ENCODE measurements at places on chromosomes 6 and 20.

DNA sequence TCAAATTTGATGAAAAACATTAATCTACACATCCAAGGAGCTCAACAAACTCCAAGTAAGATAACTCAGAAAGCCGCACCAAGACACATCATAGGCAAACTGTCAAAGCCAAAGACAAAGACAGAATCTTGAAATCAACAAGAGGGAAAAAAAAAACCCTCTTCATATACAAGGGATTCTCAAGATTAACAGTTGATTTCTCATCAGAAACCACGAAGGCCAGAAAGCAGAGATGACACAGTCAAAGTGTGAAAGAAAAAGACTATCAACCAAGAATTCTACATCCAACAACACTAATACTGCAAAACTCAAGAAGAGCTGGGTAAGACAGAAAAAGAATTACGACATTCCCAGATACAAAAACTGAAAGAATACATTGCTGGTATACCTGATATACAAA lies 73.8 kb downstream of the CDK19 start:
- no peak for DNase-seq

GRCh38 chr20:18431206-18431605 lies 35.6 kb downstream of the DZANK1 start:
- no peak for DNase-seq

DNA sequence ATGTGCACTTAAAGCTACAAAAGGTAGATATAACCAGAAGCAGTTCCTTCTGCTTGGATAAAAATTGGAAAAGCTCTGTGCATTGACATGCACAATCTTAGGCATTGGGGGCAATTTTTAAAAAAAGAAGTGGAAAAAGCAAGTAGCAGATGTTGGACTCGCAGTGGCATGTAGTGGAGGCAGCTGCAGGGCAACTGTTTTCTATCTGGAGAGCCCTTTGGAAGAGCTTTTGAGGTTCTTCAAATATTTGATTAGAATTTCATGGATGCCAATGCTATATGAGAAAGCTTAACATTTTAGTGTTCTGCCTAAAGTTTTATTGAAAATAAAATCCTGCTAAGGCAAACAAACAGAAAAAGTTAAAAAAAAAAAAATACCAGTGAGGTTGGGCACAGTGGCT lies 388.3 kb upstream of the RNF217 start:
- DNase-seq: no peak

DNA sequence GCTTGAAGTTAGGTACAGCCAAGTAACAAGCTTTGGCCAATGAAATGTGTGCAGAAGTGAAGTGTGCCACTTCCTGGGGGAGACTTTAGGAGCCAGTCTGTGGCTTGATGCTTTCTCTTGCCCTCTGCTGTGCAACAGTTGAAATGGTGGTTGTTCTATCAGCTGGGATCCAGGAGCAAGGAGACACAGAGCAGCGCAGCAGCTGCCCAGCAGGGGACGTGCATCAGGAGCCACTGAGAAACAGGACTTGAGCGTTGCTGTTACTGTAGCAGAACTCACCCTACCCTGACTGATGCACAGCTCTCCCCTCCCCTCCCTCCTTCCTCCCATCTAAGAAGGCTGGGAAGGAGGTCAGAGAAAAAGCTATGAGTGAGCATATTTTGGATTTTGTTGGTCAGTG lies 18.9 kb upstream of the CCN5 start:
- no peak for DNase-seq

- no peak for DNase-seq
Observed at GRCh38 chr6:170003451-170004160, 252.2 kb downstream of the ERMARD start.

DNA sequence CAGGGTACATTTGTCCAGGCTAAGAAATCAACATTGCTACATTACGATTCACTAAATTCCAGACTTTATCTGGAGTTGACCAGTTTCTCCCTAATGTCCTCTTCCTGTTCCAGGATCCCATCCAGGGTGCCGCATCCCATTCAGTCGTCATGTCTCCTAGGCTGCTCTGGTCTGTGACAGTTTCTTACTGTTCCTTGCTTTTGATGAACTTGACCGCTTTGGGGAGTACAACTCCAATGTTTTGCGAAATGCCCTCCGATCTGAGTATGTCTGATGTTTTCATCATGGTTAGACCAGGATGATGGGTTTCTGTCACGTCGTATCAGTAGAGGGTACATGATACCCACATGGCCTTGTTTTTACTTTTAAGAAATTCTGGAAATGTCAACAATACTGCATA lies 62.2 kb downstream of the CTCFL start:
- no peak for DNase-seq

DNA sequence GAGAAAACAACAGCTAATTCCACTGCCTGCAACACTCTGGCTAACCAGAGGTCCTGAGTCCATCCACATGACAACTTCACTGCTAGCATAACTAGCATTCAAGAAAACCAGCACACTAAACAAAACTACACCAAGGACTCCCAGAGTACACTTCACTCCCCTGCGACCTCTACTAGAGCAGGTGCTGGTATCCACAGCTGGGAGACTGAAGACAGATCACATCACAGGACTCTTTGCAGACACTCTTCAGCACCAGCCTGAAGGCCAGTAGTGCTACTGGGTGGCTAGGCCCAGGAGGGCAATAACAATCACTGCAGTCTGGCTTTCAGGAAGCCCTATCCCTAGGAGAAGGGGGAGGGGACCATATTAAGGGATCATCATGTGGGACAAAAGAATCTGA lies 54.4 kb upstream of the MYB start:
- DNase-seq: no peak

DNA sequence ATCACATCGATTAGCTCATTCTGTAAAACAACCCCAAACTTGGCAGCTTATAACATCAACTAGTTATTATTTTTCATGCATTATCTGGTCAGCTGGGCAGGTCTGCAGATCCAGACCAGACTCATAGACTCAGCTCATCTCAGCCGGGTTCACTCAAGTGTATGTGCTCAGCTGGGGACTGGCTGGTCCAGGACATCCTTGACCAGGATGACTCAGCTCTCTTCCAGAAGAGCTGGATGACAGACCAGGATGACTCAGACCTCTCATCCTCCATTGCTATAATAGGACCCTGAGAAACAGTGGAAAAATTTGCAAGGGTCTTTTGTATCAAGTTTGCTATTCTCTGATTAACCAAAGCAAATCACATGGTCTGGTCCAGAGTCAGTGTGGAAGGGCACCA lies 312.5 kb upstream of the PLCB4 start:
- no peak for DNase-seq
